T-helper 17 cell (primary cell): ENCODE measurements at places on chromosomes 13 and 19. TPM values are rescaled to one million over a fixed set of nuclear protein-coding genes. Genes with fewer than 3 reads are reported as not detected.

NUMBL gene
- total RNA-seq: 7.5 TPM

RASIP1 gene
- total RNA-seq: 0.10 TPM

SPC24 gene
- 0.89 TPM for total RNA-seq

ELSPBP1 gene
- not detected for total RNA-seq

SLC25A41 gene
- not detected for total RNA-seq

LILRA1 gene
- total RNA-seq: 0.65 TPM

MUC16 gene
- total RNA-seq: not detected
